ENCODE measurements at places on chromosomes 16 and 17.
A peak's percentile ranks its signal among the peaks of the same experiment; 100 is the strongest.

- no peak for DNase-seq
Measured at GRCh38 chr17:80940171-80941123, 51.2 kb upstream of the CHMP6 start.

DNA sequence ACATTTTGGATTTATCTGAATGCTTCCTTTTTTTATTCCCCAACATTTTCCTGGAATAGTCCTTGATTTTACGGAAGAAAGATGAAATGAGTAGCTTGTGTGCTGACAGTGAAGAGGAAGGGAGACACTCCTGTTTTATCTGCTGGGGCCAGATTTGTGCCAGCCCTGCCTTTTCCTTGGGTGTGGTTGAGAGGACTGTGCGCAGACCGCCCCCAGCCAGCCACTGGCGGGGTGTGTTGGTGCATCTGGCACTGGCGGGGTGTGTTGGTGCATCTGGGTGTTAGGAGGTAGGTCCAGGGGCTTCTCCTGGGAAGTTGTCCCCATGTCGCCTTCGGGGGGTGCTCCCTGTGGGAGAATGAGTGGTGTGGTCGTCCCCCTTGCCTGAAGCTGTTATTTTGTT, 39.5 kb downstream of the RAP1GAP2 start:
- DNase-seq: no peak

GRCh38 chr17:13740686-13741085, 139.0 kb upstream of the HS3ST3A1 start:
- no peak for DNase-seq

DNA sequence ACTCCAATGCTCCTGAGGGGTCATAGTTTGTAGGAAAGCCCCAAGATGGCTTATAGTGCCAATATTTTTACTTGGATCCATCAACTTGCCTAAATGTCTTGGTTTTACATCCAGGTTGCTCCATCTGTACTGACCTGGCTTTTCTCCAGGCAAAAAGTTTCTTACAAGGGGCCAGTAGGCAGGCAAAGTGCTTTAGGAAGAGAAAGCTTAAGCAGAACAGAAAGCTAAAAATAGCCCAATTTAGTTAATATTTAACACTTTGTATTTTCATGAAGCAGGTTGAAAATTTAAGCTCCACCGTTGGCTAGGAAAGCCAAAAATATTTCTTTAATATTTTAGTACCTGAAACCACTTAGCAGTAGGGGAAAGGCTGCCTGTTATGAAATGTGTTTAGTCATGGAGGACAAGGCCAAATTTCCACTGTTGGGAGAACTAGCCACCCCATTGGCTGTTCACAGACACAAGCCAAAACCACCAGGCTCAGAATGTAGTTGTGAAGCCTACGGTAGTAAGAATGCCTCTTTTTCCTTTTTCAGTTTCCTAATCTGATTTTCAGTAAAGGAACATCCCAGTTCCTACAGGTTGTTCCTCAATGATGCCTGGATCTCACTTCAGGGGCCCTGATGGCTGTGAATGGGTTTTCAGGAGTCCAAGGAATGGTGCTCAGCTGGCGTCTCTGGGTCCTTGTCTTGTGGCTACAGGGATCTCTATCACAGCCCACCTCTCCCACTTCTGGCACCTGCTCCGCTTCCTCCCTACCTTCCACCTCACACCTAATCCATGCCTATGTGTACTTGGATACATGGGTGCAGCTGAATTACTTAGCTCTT, 324.8 kb downstream of the PMP22 start:
- DNase-seq: no peak

DNA sequence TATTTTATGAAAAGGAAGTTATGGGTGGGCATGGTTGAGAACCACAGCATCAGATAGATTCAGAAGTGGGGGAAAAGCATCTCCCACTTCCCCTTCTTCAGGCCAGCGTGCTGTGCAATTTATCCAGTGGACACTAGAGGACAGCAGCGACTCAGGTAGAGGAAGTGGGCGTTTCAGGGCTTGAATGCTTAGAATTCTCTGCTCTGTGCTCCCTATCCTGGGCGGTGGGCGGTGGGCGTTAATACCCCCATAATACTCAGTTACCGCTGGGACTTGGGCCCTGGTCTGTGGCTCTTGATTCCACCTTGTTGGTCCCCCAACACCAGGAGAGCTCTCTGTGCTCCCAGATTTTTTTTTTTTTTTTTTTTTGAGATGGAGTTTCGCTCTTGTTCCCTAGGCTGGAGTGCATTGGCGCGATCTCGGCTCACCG, 3.7 kb upstream of the LYZL6 start:
- DNase-seq: peak; percentile 40

DNA sequence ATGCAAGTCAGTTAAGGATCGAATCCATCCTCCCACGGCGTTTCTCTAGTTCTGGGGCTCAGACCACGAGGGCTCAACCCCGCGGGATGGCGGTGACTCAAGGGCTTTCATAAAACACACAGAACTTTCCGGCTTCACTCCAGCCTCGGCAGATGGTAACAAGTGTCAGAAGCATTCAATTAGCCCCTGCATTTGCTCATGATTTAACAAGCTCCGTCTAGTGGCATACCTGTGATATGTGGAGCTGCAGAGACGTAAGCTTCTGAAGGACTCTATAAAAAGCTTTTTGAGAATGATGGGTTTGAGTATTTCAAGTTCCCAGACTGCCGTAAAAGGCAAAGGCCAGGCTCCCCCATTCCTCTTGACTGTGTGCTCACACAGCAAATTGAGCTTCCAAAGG, 91.3 kb upstream of the SEC14L1 start:
- no peak for DNase-seq

GRCh38 chr17:8020776-8021564, 17.9 kb upstream of the ALOX15B start:
- no peak for DNase-seq

GRCh38 chr16:67746846-67747245, 27.7 kb upstream of the GFOD2 start:
- no peak for DNase-seq

DNA sequence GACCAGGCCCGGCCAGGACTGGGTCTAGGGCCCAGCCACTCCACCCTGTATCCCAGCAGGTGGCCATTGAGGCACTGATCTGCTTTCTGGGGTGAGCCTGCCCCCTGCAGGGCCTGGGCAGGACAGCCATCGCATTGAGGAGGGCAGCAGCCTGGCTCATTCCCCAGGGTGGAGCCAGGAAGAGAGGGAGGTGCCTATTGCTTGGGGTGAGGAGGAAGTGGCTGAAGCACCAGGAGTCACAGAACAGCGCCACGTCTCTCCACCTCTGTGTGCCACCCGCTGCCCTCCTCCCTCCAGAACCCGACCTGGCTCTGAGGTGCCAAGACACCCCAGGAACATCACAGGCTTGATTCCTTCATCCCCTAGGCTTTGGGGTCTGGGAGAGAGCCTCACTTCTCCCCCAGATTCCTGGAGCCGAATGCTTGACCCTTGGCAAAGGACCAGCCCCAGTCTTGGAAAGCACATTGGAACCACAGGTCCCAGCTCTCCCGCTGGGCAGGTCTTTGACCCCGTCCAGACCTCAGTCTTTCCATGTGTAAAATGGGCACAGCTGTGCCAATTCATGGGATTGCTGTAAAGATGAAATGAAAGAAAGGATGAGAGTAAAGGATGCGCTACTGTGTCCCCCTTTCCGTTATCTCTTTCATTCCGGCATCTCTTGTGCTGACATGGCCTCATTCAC, 7.2 kb upstream of the KRT36 start:
- peak; percentile 77 for DNase-seq

GRCh38 chr17:49775546-49776260, 11.8 kb upstream of the FAM117A start:
- no peak for DNase-seq

GRCh38 chr17:58097384-58098088, 14.3 kb downstream of the DYNLL2 start:
- DNase-seq: no peak

DNA sequence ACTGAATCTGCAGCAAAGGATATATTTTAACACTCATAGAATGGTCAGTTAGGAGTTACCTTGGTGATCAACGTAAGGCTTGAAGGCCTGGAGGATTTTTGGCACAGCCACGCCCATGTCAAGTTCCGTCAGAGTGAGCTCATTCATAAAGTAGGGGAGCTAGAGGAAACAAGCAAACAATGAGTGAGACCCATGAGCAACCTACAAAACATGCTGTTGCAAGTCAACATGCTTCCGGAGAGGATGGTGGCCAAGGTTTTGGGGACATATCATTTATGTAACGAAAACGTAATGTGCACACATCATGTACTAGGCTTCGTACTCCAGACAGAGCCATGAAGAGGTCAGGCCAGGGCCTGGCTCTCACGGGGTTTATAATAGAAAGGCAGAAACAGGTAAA, 41.1 kb upstream of the ERN1 start:
- no peak for DNase-seq

DNA sequence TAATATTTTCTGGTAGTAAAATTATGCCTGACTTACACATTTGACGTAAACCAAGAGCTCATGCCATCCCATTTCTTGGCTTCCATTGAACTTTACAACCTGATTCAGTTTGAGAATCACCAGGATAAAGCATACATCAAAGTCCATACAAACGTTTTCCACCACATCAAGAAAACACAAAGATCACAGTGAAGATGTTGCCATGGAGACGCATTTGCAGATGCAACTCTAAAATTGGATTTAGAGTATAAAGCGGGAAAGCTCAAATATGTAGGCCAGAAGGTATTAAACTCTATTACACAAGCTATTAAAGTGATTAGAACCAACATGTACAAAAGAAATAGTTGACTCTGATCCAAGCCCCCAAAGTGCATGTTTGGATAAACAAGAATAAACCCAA, 10.4 kb downstream of the C16orf46 start:
- DNase-seq: no peak

DNA sequence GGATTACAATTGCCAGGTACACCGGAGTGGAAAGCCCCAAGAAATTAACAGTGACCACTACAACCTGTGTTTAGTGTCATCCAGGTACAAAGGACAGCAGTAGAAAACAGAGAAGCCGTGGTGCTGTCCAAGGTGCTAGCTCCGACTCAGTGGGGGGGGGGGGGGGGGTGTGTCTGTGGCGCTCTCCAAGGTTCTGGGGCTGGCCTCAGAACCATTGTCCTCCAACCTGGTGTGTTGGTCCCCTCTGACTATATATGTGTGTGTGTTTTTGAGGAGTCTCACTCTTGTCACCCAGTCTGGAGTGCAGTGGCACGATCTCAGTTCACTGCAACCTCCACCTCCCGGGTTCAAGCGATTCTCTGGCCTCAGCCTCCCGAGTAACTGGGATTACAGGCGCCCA, 5.8 kb upstream of the ZNF23 start:
- no peak for DNase-seq

GRCh38 chr17:27818401-27819105, 18.2 kb upstream of the NOS2 start:
- DNase-seq: no peak

- no peak for DNase-seq
Measured at GRCh38 chr16:83674931-83675535, 132.7 kb upstream of the HSBP1 start.

DNA sequence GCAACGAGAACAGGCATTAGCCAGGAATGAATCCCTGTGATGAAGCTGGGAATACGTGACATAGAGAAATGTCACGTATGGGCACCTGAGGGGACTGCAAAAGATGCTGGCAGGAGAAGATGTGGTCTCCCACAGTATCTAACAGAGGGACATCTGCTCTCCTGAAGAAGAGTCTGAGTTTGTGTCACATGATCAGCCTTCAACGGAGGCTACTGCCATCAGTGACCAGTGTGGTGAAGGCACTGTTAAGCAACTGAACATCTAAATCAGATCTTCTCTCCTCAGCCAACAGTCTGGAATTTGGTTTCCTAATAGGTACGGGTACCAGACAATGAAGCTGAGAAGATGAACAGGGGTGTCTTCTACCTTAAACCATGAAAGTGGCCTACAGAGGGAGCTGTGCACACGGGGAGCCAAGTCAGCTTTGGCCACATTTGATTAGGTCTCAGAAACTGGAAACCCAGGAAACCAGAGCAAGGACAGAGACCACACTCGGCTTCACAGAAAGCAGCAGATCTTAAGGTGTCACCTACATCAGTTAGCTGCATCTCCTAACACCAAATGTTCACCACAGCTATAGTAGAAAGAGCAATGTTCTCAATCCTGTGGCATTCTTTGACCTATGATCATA, 41.8 kb downstream of the BRD7 start:
- no peak for DNase-seq

GRCh38 chr17:72711521-72712310, 380.8 kb downstream of the SLC39A11 start:
- DNase-seq: no peak

GRCh38 chr16:78629173-78629572, 529.7 kb downstream of the WWOX start:
- no peak for DNase-seq

GRCh38 chr16:51159296-51159695, 8.2 kb upstream of the SALL1 start:
- DNase-seq: no peak

DNA sequence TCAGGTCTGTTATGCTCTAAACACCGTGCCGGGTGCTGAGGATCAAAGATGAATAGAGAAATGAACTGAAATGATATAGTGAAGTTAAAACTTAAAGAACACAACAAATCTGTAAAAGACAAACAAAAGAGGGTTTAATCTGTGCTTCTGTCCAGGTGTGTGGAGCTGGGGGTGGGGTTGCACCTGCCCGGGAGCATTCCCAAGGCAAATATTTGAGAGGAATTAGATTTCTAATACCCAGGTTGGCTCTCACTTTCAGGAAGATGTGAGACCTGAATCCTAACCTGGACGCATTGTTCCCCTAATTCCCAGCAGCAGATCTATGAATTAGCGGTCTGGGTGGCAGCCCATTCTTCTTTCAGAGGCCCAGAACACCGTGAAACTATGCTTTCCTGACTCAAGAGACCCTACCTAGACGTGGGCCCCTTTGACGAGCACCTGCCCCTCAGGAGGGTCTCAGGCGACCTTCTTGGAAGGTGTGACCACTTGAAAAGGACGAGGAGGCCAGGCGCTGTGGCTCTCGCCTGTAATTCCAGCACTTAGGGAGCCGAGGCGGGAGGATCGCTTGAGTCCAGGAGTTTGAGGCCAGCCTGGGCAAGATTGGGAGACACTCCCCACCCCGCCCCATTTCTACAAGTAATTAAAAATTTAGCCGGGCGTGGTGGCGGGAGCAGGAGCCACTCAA, 677 bp upstream of the RANGRF start:
- DNase-seq: no peak

GRCh38 chr17:57956291-57957119, 1.3 kb upstream of the CUEDC1 start:
- DNase-seq: peak; percentile 16
